Activated CD4-positive, alpha-beta T cell treated with anti-CD3 and anti-CD28 coated beads, Interleukin-2, amount 10 ng/mL, durations not matched to agents 24 days and 14 days (primary cell): ENCODE measurements at places on chromosomes 4 and X.

GRCh38 chr4:142815834-142816233 is 30.3 kb downstream of the INPP4B start:
- DNase-seq, result peak; percentile 73

DNA sequence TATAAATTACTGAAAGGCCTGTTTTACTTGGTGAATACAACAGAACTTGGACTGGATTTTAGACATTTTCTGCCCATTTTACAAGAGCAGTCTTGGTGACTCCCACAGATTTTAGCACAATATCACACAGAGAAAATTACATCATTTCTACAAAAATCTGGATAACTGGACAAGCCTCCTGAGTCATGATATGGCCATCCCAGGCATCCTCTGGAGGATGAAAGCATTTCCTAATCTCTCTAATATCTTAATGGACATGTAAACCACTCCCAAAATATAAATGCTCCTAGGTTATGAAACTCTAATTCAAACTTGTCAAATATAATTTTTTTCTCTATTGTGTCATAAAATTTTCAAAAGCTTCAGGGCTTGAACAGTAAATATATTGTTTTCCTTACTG is 1170.8 kb upstream of the PCDH7 start:
- no peak for DNase-seq

DNA sequence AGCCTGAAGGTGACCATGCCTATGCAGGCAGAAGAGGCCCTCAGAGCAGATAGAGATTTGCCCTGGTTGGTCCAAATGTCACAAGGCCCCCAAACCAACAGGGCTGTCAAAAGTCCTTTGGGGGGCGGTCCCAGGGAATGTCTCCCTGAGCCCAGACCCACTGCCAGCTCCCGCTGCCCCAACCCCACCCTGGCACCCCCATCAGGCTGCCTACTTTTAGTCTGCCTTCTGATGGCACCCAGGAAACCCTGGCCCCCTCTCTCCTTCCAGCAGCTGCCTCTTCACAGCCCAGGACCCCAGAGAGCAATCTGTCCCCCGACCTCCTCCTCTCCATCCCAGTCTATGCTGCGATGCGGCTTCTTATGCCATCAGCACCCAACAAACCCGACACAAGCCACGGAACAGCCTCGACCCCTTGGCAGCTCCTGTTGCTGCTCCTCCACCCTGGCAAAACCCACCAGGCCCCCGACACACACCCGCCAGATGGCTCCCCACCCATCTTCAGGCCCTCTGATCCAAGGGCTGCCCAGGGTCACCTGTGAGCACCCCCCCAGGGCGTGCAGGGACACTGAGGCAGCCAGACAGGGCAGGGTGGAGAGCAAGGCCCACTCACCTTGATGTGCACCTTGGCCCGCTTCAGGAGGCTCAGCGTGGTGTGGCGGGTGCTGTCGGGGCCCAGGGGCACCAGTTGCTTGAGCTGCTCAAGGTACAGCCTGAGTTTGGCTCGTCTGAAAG is 9.9 kb downstream of the MXD4 start:
- no peak for DNase-seq

DNA sequence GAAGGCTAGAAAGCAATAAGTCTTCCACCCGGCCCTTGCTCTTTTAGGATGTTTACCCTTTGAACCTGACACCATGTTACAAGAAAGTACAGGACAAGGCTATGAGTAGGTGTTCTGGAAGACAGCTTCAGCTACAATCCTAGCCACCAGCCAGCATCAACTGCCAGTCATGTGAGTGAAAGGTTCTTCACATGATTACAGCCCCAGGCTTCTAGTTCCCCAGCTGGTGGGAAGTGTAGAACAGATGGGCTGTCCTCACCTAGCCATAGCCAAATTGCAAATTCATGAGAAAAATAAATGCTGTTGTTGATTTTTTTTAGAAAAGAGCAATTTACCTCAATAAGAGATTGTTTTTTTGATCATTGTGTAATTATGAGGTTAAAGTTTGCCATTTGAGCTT is 60.8 kb downstream of the GRXCR1 start:
- no peak for DNase-seq

- peak; percentile 62 for DNase-seq
Measured at GRCh38 chr4:100848841-100849240, 331.0 kb upstream of the EMCN start.

DNA sequence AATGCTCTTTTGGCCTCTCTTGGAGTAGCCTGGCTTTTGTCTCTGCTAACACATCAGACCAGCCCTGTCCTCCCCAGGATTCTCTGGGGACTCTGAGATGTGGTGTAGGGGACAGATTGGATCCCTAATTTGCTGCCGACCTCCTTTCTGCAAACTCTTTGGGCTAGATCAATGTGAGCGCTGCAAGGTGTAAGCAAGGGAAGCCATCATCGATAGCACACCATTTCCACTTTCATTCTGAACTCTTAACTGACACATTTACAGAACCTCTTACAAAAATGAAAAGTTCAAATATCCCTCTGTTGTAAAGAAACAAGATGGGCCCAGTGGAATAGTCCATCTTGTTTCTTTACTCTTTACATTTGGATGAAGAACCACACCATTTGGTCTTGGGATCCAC is 46.6 kb downstream of the PGRMC2 start:
- no peak for DNase-seq

GRCh38 chrX:7269589-7269988 is 121.6 kb upstream of the PUDP start:
- DNase-seq, result no peak

- no peak for DNase-seq
Measured at GRCh38 chrX:16653424-16653823, 3.5 kb downstream of the S100G start.

DNA sequence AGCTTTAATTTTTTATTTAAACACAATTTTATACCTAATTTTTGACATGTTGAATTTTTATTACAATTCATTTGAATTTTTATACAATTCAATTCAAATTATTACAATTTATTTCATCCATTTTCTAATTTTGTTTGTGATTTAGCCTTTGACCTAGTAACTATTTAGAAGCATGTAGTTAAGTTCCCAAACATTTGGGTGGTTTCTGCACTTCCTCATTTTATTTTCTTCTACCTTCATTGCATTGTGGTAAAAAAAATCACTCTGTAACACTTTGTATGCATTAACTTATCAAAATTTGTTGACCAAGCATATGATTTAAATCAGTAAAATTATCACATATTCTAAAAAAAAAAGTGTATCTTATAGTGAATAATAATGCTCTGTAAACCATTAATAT is 928.9 kb downstream of the ARAP2 start:
- no peak for DNase-seq

GRCh38 chr4:113410686-113411085 is 350.9 kb downstream of the CAMK2D start:
- no peak for DNase-seq

- DNase-seq, result peak; percentile 61
Measured at GRCh38 chrX:24023972-24024669, 2.9 kb downstream of the KLHL15 start.

GRCh38 chrX:18871970-18872369 is 111.9 kb downstream of the PHKA2 start:
- DNase-seq, result no peak

GRCh38 chr4:180057299-180057721 is 2185.9 kb upstream of the TENM3 start:
- no peak for DNase-seq

GRCh38 chr4:159075531-159075932 is 27.3 kb upstream of the RAPGEF2 start:
- DNase-seq, result no peak

DNA sequence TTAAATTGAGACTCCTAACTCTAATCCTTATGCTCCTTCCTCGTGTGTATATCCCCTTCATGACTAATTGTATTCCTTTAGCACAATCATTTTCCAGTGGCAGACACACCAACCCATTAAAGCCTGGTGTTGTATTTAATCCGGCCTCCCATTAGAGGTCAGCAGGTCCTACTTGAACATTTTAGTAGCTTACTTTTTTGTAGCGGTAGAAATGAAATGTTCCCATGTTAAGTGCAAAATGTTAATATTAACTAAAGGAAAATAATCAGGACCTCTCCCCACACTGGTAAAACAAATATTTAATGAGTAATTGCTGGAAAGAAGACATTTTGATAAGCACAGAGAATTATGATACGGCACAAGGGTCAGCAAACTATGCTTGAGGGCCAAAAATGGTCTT is 3.4 kb downstream of the RAB33B start:
- peak; percentile 31 for DNase-seq

- no peak for DNase-seq
Measured at GRCh38 chrX:21966866-21967265, 26.4 kb downstream of the SMS start.

GRCh38 chrX:24761306-24761705 is 67.6 kb downstream of the POLA1 start:
- DNase-seq, result no peak

GRCh38 chr4:88965053-88965452 is 91.9 kb downstream of the FAM13A start:
- DNase-seq, result no peak

DNA sequence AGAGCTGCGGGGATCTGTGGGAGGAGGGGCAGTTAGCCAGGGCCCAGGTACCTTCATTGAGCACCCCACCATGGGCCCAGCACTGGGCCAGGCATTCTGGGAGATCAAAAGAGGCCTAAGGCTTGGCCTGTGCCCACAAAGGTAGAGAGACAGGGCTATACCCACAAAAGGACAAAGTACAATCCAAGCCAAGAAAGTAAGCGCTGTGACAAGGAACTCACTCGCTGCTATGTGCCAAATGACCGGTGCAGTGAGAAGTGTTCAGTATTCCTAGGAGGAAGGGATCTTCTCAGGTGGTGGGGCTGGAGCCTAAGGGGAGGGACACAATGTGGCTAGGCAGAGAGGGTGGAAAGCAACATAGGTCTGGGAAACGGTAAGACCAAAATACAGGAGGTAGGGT is 8.8 kb upstream of the FRMPD3 start:
- no peak for DNase-seq

- no peak for DNase-seq
Measured at GRCh38 chrX:23559975-23560374, 107.3 kb upstream of the PRDX4 start.

DNA sequence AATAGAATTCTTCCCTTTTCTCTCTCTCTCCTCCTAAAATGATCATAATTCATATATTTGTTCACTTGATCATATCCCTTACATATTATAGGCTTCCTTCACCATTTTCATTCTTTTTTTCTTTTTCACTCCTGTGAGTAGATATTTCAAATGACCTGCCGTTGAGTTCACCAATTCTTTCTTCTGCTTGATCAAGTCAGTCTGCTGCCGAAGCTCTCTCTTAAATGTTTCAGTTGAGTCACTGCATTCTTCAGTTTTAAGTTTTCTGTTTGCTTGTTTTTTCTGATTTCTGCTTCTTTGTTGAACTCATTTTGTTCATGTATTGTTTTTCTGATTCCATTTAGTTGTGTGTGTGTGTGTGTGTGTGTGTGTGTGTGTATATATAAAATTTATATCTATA is 354.3 kb downstream of the GPAT3 start:
- no peak for DNase-seq

- DNase-seq, result no peak
Measured at GRCh38 chr4:25635501-25635900, 20.1 kb upstream of the SLC34A2 start.

DNA sequence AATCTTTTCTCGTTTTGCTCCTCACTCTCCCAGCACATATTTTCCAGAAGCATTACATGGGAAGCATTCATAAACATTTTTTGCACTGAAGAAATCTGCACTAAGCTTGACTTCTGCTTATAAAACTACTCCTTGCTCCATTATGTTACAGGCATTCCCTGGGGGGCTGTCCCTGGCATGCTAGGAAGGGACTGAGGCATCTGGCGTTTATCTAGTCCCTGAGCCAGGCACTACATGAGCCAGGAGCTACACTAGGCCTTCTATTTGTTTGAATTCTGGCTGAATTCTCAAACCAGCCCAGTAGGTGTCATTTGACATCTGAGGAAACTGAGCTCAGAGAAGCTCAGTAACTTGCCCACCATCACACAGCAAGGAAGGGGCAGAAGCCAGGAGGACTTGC is 43.3 kb downstream of the NHSL2 start:
- DNase-seq, result no peak

GRCh38 chr4:29047341-29048041 is 1672.7 kb upstream of the PCDH7 start:
- no peak for DNase-seq

GRCh38 chr4:5689065-5689464 is 19.3 kb downstream of the EVC2 start:
- no peak for DNase-seq

DNA sequence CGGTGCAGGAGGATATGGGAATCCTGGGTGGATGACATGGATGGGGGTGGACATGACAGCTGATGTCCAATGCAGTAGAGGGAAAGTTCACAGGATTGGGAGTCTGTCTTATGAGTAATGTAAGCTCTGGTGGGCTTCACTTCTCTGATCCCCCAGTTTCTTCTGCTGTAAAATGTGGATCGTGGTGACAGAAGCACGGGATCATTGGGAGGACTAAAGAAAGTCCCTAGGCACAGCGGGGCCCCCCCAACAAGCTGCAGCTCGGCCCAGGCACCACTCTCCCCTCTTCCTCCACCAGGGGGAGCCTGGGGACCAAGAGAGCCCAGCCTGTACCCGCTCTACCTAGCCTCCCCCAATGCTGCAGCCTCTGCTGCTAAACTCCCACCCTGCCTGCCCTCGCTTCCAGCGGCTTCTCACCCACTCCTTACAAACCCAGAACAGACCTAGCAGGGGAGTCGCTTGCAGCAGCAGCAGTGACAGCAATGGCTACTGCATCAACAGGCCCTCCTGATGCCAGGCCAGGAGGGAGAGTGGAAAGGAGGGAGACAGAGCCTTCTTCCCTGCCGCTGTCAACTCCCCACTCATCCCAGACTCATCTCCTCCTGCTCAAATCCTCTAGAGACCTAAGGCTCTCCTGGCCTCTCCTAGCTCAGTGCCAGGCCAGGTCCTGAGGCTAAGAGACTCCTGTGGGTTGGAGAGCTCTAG is 36.1 kb upstream of the IQSEC2 start:
- peak; percentile 89 for DNase-seq

- peak; percentile 77 for DNase-seq
Measured at GRCh38 chrX:130173190-130173895, 1.6 kb downstream of the RAB33A start.

DNA sequence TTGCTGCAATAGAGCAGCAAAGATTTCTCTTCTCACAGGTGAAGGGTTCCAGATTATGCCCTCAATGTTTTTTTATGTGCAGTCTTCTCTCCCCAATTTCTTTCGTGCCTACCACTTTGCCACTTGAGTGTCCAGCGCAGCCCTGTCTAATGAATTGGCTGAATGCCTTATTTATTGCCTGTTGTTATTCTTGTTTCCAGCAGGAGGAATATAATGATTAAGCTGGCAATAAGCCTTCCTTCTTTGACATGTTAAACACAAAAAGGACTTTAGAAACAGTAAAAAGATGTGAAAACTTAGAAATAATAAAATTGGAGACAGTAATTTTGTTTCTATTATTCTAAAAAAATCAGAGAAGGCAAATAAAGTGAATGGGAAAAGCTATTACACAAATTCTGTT is 34.6 kb upstream of the FRAS1 start:
- DNase-seq, result no peak

GRCh38 chrX:52341493-52341892 is 27.3 kb upstream of the XAGE2 start:
- DNase-seq, result no peak
